ENCODE measurements at places on chromosomes 5 and 9.
A peak's percentile ranks its signal among the peaks of the same experiment; 100 is the strongest.

DNA sequence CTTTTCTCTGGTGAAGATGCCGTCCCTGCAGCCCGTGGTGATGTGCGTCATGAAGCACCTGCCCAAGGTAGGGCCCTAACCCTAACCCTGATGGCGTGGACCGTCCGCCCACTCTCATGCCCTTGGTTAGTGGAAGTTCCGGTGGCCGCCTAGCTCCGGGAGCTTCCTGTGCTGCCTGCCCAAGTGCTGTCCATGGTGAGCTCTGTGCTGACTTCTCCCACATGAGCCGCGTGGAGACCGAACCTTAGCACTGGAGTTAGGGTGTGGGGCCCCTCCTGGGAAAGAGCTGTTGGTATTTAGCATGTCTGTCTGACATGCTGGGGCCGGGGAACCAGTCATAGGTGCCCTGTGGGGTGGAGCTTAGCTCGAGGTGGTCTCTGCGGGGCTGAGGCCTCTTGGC is 1.2 kb downstream of the NELFB start:
- DNase-seq, result no peak

DNA sequence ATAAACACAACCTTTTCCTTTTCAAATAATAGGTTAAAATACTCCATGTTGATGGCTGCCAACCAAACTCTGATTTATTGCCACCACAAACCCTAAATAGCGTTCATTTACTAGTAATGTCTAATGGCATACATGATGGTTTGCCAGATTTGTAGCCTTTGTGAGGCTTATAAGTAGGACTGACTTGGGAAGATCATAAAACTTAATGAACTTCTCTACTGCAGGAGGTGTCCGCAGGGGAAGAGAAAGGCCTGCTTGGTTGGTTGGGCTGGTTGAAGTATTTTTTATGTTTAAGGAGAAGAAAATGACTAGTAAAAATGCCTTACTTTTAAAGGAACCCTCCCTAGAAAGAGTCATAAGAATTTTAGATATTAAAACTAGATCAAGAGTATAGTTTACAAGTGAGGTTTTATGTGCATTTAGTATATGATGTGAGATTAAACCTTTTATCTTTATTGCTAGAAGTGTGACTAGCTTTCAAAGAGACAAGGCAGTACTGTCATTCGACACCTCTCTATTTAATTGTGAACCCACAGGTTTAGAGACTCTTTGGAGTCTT is 5.0 kb downstream of the PBX3 start:
- DNase-seq, result no peak

DNA sequence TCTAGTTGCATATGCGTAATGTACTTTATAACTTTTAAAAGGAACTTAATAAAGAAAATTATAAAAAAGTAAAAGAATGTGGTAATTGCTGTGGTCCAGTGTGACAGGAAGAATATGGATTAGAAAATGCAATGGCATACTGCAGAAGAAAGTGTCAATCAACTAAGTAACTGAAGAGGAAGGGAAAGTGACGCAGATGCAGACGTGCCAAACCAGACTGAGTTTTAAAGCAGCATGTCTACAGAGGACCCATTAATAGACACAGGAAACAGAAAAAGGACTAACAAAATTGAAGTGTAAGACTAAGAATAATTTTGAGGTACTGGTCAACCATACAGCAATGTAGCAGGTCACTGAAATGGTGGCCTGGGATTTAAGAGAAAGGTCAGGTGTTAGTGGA is 73.3 kb downstream of the DPYSL3 start:
- DNase-seq, result no peak

DNA sequence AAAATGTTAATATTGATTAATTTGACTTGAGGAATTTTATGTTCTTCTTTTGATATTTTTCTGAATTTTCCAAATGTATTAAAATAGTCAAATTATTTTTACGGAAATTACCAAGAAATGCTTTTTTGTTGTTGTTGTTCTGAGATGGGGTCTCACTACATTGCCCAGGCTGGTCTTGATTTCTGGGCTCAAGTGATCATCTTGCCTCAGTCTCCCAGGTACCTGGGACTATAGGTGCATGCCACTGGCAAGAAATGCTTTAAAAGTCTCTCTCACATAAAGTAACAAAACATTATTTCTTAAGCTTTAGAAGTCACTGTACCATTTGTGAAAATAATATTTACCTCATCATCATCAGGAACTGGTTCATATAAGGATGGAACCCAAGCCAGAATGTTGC is 43.0 kb upstream of the ELOVL7 start:
- DNase-seq, result no peak

DNA sequence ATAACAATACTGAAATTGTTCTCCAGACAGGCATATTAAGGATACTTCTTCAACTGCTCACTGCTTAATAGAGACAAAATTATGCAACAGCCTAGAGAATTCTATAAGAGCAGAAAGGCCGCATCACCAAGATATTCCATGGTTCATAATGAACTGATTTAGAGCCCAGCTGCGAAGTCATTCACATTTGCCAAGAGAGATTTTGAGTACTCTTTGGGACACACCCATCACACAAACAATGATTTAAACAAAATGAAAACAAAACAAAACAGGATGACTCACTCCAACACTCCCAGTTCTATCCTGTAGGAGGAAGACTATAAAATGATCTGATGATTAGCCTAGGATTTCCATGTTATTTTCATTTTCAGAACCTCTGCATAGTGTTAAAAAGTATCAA is 145.7 kb upstream of the GNA14 start:
- no peak for DNase-seq

DNA sequence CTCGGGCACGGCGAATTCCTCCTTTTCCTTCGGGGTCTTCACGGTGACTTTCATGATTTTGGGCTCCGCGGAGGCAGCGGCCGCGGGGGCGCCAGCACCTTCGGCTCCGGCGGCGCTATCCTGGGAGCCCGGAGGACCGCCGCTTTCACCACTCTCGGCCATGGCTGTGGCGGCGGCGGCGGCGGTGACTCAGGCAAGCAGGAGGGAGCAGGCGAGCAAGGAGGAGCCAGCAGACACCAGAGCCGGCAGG is 315 bp downstream of the UBQLN1 start:
- DNase-seq, result peak; percentile 73

- DNase-seq, result no peak
Observed at GRCh38 chr5:172377856-172378255, 76.5 kb downstream of the SH3PXD2B start.

- DNase-seq, result no peak
Observed at GRCh38 chr5:127596501-127596900, 52.4 kb upstream of the CTXN3 start.

GRCh38 chr9:36950389-36950788 is 83.7 kb downstream of the PAX5 start:
- DNase-seq, result no peak

DNA sequence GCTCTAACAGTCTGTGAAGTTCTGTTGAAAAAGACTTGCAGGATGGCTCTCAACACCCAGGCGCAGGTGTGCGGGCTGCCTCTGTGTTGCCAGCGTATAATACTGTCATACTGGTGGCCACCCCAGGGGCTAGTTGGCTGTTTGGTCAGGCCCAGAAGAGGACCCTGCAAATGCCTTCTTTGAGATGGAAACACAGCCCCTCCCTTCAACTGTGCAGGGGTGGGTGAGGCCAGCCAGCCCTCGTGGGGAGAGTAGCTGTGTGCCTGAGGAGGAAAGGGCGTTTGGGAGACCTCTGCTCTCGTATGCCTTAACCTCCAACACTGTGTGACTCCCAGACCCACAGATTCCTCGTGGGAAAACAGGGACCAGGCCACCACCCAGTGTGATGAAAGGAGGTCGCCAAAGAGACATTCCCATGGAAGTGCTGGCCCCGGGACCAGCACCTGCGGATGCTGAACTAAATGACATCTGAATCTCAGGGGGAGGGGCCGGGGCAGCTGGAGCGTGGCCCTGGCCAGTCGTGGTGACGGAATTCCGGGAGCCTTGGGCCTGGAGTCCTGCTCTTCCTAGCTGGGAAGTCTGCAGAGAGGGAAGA is 11.3 kb upstream of the SCGB3A1 start:
- DNase-seq, result no peak

DNA sequence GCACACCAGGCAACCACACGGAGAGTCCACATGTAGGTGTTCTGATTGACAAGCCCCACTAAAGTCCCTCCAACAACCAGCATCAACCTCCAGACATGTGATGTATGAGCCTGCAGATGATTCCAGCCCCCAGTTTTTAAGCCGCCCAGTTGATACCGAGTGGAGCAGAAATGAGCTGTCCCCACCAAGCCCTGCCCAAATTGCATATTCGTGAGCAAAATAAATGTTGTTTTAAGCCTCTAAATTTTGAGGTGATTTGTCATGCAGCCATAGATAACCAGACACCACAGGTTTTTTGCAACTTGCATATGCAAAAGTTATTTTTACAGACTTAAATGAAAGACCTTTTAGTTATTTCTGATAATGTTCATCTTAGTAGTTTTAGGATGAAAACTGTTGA is 187.7 kb downstream of the PIK3R1 start:
- DNase-seq, result no peak

GRCh38 chr5:153767221-153768188 is 271.2 kb downstream of the FAM114A2 start:
- DNase-seq, result no peak

GRCh38 chr9:109031241-109031640 is 17.9 kb upstream of the CTNNAL1 start:
- DNase-seq, result no peak

DNA sequence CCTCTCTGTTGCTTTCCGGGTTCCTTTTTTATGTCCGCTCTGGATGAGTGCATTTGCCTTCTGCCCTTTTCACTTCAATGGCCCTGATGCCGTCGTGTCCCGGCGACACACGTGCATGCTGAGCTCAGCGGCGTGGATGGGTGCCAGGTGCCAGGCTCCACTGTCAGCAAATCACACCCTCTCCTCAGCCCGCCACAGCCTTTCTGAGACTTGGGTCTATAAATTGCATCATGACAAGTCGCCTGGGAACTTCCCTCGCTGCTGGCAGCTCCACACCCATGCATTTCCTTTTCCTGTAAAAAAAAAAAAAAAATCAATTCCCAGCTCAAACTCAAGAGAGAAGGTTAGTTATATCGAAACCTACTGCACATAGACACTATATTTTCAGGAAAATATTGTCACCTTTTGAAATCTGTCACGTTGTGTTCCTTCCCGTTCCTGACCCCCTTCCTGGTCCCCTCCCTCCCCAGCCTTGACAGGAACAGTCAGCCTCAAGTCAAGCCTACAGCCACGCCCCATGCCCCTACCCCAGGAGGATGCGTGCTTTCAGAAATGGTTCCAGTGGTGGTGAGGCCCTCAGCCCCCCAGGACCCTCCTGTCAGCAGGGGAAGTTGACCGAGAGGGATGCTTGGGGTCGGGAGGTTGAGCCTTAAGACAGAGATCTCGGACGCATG is 110.3 kb upstream of the PTCH1 start:
- no peak for DNase-seq

DNA sequence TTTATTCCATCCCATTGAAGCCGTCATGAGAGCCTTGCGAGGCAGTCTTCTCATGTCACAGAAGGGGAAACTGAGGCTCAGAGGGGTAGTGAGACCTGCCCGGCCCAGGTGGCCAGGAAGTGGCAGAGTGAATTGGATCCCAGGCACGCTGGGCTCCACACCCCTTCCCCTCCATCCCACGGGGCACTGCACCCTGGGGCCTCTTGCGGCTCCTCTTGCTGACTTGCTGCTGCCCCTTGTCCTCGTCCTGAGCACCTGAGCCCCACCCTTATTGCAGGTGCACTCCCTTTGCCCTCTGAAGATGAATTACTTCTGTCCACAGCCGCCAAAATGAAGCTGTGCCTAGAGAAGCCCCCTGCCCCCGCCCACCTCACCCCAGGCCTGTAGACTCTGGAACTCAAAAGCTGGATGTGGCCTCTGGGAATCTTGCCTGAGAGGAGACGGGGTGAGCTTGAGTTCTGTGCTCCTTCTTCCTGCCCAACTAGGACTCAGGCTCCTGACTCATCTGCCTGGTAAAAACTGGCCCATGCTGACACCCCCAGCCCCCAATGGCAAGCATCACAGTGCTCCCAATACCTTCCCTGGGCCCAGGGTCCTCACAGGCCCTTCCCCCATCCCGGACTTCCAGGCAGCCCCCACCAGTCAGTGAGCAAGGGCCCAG is 6.4 kb downstream of the NEURL1B start:
- no peak for DNase-seq

GRCh38 chr5:66122379-66123034 is 21.6 kb upstream of the SREK1 start:
- no peak for DNase-seq

All from activated naive CD4-positive, alpha-beta T cell (primary cell).